ENCODE measurements at places on chromosomes 6 and 20. TPM values are rescaled to one million over a fixed set of nuclear protein-coding genes. Genes with fewer than 3 reads are reported as not detected.
A peak's percentile ranks its signal among the peaks of the same experiment; 100 is the strongest.

DNA sequence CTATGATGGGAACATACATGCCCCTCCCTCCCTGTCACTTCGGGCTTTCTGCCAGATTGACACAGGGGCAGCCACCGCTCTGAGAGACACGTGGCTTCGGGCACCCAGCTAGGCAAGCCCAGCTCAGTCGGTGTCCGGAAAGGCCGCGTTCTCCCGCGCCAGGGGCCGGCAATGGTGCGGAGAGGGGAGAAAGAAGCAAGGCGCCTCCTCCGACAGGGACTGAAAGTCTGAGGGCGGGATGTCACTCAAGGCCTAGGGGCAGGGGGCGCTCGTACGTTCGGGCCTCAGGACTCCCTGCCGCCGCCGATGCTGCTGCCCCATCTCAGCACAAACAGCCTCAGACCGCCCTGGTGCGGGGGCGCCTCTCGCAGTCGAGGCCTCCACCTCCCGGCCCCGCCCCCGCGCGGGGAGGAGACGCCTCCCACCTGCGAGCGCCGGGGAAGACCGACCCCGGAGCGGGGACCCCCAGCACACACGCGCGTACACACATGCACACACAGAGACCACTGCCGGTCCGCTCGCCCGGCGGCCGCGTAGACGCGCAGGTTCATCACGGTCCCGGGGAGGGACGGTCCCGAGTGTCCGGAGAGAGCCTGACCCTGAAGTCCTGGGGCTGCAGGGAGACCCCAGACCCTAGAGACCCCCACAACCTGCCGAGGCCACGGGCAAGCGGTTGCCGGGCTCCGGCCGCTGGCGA lies 1.9 kb downstream of the GRM4 start:
- DNase-seq: no peak

- DNase-seq: no peak
Observed at GRCh38 chr6:76843054-76843822, 620.1 kb downstream of the HTR1B start.

- DNase-seq: no peak
Observed at GRCh38 chr6:126696921-126697693, 357.2 kb downstream of the CENPW start.

GRCh38 chr6:31905041-31905440 lies 3.2 kb upstream of the ZBTB12 start:
- DNase-seq: no peak

DNA sequence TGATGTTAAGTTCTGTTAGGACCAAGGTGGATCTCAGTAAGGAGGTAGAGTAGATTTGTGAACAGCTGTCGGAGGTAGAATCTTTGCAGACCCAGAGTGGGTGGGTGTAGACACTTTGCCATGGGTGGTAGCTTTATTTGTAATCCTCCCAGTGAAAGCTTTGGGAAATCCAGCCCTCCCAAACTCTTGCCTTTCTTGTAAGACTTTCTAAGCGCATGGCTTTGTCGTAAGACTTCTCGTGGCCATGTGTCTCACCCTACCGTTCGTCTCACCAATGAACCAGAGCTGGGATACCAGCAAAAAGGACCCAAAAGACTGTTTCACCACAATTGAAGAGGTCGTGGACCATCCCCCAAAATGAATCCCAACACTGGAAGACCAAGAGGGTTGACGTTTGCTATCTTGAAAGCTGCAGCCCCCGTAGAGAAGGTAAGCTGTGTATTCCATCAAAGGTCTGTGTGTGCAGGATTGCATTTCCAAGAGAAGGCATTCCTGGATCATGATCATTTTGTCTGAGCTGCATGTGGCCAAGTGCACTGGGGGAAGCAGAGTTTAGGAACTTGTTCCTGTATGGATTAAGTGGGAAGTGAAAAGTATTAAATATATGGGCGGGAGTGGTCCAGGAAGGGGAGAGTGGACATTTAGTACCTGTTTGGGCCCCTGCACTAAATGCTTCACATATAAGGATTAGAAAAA lies 5.8 kb upstream of the TMEM14A start:
- DNase-seq: no peak

DNA sequence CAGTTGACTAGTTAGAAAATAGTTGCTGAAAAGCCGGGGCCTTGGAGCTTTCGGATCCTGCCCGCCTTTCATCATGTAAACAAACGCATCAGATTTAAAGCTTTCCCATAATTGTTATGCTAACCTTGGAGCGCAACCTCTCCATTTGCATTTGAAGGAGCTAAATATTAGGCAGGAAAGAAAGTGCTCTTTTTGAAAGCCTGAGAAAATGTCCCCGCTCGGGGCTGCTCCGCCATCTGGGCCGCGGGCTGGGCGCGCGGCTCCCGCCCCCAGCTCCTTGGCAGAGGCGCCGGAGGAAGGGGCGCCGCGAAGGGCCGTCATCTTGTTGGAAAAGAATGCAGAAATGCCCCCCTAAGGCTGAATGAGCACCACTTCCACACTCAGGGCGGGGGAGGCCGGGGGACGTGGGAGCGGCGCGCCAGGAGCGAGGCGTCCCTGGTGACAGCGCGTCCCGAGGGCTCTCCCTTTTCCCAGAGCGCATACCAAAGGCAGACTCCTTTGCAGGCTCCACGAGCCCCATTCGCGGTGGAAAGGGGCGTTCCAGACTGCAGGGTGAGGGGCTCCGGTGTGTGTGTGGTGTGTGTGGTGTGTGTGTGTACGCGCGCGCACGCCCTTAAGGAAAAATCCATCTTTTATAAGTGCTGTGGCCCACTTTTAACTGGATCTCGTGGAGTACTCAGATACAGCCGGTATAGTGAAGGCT lies 145.6 kb upstream of the ID4 start:
- DNase-seq: no peak

- no peak for DNase-seq
Observed at GRCh38 chr6:97925504-97925903, 642.5 kb upstream of the MMS22L start.

DNA sequence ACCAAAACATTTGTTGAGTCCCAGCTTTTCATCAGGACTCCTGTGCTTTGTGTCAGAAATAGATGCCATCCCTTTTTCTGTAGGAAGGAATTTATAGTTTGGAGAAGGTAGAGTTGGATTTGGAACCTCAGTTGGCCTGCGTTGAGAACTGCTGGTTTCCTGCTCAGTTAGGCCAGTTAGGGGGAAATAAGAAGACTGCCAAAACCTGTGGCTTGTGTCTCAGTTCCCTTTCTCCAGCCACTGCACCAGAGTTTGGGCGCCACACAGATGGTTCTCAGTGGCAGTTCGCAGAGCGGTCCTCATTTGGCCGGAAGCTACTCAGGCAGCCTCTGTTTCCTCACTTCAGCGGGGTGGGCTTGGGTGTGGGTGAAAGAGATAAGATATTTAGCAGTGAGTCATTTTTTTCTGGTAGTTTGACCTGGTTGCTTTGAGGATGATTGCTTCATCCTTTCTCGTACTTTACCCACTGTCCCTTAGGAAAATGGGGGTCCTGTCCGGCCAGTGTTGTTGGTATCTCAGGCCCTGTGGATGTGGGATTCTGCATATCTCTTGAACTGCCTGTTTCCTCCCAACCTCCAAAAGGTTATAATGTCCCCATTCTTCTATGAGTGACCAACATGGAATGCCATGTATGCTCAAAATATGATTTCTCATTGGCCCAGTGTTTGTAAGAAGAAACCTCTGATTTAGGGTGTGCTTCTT lies 53.7 kb downstream of the JARID2 start:
- DNase-seq: peak; percentile 69

DNA sequence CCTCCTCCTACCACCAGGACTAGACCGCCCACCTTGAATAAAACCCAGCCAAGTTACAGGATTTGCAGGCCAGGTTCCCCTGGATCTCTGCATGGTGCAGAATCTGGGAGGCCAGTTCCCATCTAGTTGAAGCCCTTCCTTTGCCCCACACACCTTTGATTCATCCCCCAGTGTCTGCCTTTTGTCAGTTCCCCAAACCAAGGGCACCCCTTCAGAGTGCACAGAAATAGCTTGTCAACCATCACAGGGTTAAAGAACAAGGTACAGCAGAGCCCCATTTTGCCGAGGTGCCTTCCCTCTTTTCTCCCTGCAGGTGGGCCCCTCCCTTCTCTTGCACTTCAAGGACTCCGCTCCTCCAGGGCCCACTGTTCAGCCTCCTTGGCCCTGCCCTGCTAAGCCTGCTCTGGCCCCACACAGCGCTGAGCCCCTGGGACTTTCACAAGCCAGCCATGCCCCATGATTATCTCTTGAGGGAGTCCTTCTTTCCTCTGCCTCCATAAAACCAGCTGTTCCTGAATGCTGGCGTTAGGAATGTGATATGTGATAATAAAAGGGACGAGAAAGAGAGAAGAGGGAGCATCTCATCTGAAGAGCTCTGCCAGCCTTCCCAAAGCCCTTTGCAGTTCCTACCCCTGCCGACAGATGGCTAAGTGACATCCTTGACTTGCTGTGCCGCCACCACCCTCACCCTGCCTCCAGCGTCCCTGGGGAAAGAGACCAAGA lies 280.3 kb downstream of the CDC5L start:
- no peak for DNase-seq

DNA sequence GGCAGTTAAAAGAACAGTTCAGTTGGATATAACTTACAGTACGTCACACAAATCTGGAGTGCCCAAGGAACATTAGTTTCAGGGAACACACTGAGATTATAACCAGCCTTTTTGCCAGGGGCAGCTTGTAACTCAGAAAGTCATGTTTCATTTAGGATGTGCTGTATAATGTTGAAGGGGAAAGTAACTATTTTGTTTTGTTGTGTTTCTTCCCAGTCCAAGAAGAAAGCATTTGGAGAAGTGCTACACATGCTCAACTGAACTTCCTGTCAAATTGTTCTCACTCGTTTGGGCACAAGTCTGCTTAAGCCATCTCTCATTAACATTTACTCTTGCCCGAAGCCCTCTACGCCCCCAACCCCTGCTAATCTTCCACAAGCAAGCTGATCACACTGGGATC lies 157.9 kb downstream of the BTBD9 start:
- no peak for DNase-seq

RHAG gene
- total RNA-seq: not detected

TNNC2 gene
- total RNA-seq: 2.1 TPM

RUNX2 gene
- 1.6 TPM for total RNA-seq

PKIB gene
- total RNA-seq: not detected

AGER gene
- 8.6 TPM for total RNA-seq

TRIM10 gene
- total RNA-seq: not detected

SMPDL3A gene
- total RNA-seq: 5.8 TPM

SLC35B3 gene
- total RNA-seq: 10.4 TPM

HEY2 gene
- 19.9 TPM for total RNA-seq
